ENCODE measurements at places on chromosomes 7 and 10. TPM values are rescaled to one million over a fixed set of nuclear protein-coding genes. Genes with fewer than 3 reads are reported as not detected.

- DNase-seq, result no peak
Observed at GRCh38 chr10:46515793-46516192, 40.7 kb downstream of the GPRIN2 start.

DNA sequence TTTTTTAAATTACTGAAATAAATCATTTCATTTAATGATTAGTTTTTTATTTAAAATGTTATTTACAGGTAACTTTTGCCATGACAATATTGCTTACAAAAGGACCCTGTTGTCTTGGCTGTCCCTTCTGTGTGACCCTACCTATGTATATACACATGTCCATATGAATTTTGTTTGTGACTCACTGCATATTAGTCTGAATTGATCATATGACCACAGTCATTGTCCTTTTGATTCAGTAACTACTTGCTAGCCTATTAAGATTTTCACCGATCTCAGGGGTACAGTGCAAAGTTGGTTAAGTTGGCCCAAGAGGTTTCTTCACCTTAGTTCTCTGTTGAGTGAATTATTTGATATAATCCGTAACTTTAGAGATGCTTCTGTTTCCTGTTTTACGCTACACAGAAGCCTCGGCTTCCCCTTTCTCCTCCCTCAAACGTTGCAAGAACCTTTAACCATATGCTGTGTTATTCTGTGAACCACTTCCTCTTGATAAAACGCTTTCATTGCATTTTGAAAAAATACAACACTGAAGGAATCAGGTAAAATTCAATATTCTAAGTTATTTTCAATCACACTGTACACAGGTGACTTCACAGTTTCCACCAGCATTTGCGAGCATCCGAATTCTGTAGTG lies 43.9 kb downstream of the APBB1IP start:
- peak; percentile 82 for DNase-seq

AKR1C8 gene
- polyA plus RNA-seq, result 0.52 TPM

DNA sequence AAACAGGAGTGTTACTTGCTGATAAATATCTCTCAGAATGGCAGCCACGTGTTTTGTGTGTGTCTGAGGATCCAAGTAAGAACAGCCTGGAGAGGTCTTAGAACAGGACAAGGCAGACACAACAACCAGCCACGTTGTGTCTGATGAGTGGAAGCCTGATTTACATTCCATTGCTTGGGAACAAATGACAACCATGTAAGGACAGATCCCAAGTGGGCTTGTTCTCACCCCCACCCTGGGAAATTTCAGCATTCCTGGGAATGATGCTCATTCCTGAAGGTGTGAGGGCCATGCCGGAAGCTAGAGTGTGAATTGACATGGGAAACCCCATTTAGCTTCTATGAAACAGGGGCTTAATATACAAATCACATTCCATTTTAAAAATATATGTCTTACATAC lies 35.9 kb downstream of the IL6 start:
- no peak for DNase-seq

ATRNL1 gene
- not detected for polyA plus RNA-seq

- no peak for DNase-seq
Observed at GRCh38 chr10:79221110-79222051, 125.9 kb upstream of the PPIF start.

DNA sequence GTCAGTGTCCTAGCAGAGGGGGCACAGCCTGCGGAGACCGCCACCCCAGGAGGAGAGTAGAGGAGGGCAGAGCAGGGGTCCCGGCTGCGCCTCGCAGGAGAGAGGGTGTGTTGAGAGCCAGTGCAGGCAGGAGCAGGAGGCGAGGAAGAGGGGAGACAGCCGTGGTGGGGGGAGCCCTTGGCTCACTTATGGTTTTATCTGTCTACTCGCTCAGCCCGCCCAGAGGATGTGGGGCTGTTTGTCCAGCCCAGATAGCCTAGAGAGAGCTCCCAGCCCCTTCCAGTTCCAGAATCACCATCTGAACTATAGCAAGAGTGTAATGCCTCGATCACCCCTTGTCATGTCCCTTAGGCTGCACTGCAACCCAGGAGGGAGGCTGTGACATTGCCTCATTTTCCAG lies 26.6 kb downstream of the SLC29A3 start:
- DNase-seq, result no peak

- peak; percentile 54 for DNase-seq
Observed at GRCh38 chr7:130486114-130486953, 5.6 kb upstream of the MEST start.

PTPRE gene
- polyA plus RNA-seq, result 10.0 TPM

GRCh38 chr7:84261509-84261908 lies 66.9 kb upstream of the SEMA3A start:
- no peak for DNase-seq

AKR1D1 gene
- polyA plus RNA-seq, result not detected

DNA sequence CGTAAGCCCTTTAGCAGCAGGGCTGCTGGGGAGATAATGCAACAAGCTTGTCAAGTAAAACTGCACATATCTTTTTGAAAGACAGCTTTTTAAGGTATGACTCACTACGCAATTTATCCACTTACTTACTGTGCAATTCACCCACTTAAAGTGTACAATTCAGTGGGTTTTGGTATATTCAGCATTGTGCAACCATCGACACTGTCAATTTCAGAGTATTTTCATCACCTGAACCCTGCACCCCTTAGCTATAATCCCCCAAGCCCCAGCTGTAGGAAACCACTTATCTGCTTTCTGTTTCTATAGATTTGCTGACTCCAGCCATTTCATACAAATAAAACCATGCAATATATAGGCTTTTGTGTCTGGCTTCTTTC lies 168.0 kb downstream of the PTPN20 start:
- no peak for DNase-seq
